ENCODE measurements at places on chromosomes 7 and 10.

GRCh38 chr10:54691331-54691730 lies 109.7 kb downstream of the PCDH15 start:
- no peak for DNase-seq
- H3K27me3 ChIP-seq = no peaks in the 10 kb centered on the region
- no peak overlapping the region for H3K27ac ChIP-seq
- no peaks in the 10 kb centered on the region for H3K4me1 ChIP-seq
- no peaks in the 10 kb centered on the region for H3K36me3 ChIP-seq

DNA sequence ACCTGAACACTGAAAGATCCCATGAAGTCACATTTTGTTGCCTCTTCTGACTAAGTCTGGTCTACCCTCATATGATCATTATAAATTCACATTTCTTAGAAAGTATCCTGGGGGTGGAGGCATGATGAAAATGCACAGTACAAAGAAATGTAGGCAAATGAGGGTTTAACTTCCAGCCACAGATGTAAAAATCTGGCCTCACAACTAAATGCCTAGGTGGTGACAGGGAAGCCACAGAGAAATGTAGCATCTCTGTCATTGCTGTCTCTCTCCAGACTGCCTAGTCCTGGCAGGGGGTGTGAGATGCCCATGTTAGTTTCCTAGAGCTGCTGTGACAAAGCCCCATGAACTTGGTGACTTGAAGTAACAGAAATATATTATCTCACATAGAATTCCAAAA lies 395.9 kb downstream of the SORCS3 start:
- no peaks in the 10 kb centered on the region for H3K36me3 ChIP-seq
- DNase-seq = no peak
- H3K27ac ChIP-seq = no peak overlapping the region
- H3K4me1 ChIP-seq = no peaks in the 10 kb centered on the region

- H3K27me3 ChIP-seq = peaks cover 4% of the 10 kb centered on the region
- H3K27ac ChIP-seq = no peak overlapping the region
- H3K36me3 ChIP-seq = no peaks in the 10 kb centered on the region
- peaks cover 25% of the 10 kb centered on the region for H3K4me1 ChIP-seq
- no peak overlapping the region for H3K4me3 ChIP-seq
Measured at GRCh38 chr7:96998744-96999143, 6.6 kb upstream of the DLX6 start.

DNA sequence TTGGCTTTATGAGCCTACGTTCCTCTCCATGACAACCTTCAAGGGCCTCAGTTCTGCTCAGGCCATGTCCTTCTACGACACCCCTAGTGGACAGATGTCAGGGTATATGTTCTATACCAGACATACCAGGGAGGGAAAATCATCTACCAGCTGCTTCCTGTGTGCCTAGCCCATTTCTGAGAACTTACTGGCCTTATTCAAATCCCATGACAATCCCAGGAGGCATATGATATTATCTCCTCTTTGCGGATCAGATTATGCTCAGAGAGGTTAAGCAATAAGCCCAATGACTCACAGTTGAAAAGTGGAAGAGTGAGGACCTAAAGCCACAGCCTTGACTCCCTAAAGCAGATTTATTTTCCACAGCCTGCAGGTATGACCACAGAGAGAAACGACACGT lies 139.3 kb downstream of the GLI3 start:
- no peaks in the 10 kb centered on the region for H3K4me1 ChIP-seq
- H3K4me3 ChIP-seq = no peak overlapping the region
- no peak overlapping the region for H3K27ac ChIP-seq
- no peaks in the 10 kb centered on the region for H3K27me3 ChIP-seq

DNA sequence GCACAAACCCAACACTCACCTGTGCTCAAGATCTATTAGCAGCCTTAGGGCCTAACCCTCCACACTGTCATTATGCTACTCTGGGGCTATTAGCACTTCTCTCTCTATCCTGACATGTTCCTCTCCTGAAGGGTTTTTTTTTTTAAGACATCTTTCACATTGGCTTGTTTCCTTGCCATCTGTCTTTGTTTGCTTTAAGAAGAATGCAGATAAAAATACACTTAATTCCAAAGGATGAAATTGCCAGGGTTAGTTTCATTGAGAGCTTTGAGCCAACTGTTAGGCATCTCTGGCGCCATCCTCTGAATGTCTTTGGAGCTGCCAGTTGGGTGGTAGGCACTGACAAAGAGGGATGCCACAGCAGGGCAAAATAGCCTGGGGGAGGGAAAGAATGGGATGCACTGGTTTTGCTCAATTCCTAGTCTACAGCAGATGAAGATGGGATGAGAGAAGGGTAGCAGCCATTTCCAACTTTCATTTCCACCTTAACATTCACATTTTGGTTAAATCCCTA lies 399.2 kb downstream of the SORCS1 start:
- H3K4me3 ChIP-seq = no peak overlapping the region
- no peaks in the 10 kb centered on the region for H3K4me1 ChIP-seq
- H3K27ac ChIP-seq = no peak overlapping the region
- no peaks in the 10 kb centered on the region for H3K36me3 ChIP-seq
- H3K27me3 ChIP-seq = no peaks in the 10 kb centered on the region
- no peak for DNase-seq

GRCh38 chr10:4243651-4244050 lies 458.6 kb upstream of the KLF6 start:
- peaks cover 12% of the 10 kb centered on the region for H3K4me1 ChIP-seq
- H3K36me3 ChIP-seq = no peaks in the 10 kb centered on the region
- no peaks in the 10 kb centered on the region for H3K27me3 ChIP-seq
- peak overlapping the region; percentile 53 for H3K4me3 ChIP-seq
- peak overlapping the region; percentile 88 for H3K27ac ChIP-seq

GRCh38 chr10:26571655-26572054 lies 125.8 kb upstream of the PDSS1 start:
- DNase-seq = no peak
- no peak overlapping the region for H3K4me3 ChIP-seq
- peaks cover 3% of the 10 kb centered on the region for H3K27me3 ChIP-seq
- no peaks in the 10 kb centered on the region for H3K36me3 ChIP-seq

All from tibial artery (tissue), 4 donors.